Right ventricle myocardium inferior (tissue), 1 donor: ENCODE measurements at places on chromosomes 7 and 10.

GRCh38 chr10:77010430-77010829, 627.2 kb downstream of the KCNMA1 start:
- DNase-seq: no peak

DNA sequence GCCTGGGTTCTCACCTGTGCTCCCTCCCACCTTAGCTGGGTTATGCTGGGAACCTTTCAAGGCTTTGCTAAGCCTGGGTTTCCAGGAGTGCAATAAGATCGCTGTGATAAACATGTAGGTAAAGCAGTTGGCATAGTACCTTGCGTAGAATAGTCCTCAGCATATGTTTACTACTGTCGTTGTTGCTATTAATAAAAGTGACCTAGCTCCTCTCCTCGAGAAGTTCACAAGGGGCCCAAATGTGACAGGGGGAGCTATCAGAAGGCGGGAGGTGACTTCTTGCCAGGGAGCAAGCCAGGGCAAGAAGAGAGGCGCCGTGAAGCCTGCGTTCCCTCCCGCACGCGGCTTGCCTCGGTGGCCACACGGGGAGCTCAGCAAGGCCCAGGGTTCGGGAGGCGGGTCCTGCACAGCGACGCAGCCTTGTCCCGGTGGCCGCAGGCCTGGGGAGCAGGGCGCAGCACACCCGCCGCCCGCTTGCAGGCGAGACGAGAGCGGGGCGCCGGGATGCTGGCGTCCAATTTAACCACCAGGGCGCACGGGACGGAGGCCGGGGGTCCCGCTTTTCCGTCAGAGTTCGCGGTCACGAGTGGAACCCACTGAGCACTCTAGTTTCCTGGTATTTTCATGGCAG, 106.2 kb downstream of the SNX10 start:
- DNase-seq: peak; percentile 72

DNA sequence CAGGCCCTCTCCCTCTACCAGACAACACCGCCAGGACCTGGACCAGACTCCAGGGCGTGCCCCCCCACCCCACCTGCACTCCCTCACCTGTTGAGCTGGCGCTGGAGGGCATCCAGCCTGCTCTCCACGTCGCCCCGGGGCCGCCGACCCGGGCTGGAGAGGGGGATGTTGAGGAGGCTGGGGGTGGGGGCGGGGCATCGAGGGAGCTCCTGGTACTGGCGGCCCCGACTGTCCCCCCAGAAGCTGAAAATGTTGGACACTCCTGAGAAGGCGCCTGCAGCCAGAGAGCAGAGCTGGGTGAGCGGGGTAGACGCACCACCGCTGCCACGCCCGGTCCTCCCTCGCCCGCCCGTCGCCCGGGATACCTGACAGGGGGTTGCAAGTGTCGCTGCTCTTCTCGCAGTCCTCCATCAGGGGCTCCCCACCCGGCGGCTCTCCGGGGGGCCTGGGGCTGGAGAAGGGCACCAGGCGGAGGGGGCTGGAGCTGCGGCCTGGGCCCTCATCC, 30.8 kb downstream of the KCNH2 start:
- DNase-seq: no peak

DNA sequence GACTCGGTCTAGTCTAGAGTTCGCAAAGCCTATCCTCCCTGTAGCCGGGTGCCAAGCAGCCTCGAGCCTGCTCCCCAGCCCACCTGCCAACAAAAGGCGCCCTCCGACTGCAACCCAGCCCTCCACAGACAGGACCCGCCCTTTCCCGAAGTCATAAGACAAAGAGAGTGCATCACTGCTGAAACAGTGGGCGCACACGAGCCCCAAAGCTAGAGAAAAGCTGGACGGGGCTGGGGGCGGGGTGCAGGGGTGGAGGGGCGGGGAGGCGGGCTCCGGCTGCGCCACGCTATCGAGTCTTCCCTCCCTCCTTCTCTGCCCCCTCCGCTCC, 622 bp upstream of the COL1A2 start:
- no peak for DNase-seq

DNA sequence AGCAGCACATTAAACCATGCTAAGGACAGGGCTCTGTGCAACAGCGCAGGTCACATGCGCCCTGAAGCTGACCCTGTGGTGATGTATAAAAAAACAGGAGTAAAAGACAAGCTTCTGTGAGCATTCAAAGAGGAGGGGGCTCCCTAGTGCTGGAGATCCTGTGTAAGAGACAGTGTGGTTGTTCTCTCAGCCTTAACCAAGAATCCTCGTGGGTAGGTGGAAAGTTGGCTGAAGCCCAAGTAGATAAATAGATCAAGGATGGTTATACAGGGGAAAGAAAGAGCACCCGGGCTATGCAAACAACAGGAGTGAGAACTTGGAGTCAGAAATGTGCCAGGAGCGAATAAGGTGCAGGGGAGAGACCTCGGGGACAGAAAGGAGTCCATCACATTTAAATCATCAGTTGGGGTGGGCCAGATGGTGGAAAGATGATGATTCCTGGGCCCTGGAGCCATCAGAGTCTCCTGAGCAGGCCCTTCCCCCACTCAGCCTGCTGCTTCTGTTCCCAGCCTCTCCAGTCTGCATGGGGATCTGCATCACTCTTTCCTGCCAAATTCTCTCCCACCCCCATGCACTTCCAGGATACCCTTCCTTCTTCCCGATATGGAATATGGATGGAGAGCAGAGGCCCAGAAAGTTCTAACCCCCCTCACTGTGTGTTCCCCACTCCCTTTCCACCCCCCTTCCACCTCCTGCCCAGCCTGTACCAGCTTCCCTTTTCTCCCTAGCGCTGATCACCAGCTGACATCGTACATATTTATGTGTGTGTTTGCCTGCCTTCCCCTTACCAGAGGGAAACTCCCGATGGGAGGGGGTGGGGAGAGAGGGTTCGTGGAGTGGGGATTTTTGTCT, 78.1 kb upstream of the PRR15 start:
- no peak for DNase-seq

DNA sequence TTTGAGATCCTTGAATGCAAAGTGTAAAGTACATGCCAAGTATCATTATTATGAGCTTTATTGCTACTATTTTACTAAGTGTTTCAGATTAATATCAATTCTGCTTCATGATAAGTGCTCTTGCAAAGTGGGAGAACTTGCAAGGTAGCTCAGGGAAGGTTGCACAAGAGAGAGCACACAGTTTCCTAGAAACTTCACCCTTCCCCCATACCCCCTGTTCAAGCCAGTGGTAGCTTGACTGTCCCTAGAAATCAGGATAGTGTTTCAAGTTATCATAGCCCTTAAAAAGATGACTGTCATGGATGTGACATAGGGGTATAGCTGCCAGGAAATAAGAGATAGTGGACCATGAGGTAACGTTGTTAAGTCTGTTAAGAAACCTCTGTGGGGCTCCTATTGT, 251.5 kb downstream of the TRIL start:
- DNase-seq: no peak

DNA sequence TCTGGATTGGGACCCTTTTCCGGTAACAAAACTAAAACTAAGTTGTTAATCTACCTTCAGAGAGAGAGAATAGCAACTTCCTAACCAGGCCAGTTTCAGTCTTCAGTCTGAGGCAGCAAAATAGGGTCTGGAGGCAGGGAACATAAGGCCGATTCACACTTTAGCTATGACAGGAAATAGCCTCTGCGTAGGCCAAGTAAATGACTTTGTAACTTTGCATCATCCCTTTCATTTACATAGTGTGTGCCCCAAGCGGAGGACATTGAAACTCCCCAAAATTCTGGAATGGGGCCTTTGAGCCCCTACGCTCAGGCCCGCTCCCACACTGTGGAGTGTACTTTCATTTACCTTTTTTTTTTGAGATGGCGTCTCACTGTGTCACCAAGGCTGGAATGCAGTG, 1.7 kb upstream of the UPP1 start:
- no peak for DNase-seq

DNA sequence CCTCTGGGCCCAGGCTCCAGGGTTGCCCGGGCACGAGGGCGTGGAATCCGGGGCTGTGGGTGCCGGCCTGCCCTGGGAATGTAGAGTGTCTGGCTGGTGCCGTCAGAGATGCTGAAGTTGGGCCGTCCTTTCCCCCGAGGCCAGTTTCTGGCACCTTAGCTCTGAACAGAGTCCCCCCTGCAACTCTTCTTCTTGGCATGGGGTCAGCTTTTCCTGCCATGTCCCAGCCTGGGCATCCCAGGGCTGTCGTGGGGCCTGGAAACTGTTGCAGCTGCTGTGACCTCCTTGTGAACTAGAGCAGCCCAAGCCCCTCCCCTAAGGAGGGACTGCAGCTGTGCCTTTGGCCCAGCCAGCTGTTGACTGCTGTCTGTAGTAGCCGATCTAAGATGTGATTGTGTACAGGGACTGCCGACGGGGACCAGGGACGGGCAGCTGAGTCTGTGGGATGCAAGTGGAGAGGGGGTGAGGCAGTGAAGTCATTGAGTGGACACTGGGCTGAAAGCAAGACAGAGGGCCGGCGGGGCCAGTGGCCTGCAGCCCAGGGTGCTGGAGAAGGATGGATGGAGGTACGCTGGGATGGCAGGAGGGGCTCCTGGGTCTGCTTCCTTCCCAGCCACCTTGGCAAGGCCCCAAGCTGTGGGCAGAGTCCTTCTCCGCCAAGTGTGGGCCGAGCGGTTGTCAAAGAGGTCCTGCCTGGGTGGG, 35.8 kb downstream of the GBX1 start:
- DNase-seq: peak; percentile 60

GRCh38 chr10:23413629-23414089, 25.2 kb upstream of the OTUD1 start:
- DNase-seq: no peak
